GM23338 (cell line): ENCODE measurements at places on chromosomes 6 and 20.

GRCh38 chr20:62726276-62726675, 17.6 kb downstream of the NTSR1 start:
- DNase-seq: no peak

GRCh38 chr20:52446421-52447224, 255.0 kb upstream of the ZFP64 start:
- DNase-seq: no peak

GRCh38 chr6:104505838-104506237, 353.9 kb downstream of the HACE1 start:
- no peak for DNase-seq

GRCh38 chr6:79031821-79032590, 46.0 kb downstream of the PHIP start:
- DNase-seq: no peak

DNA sequence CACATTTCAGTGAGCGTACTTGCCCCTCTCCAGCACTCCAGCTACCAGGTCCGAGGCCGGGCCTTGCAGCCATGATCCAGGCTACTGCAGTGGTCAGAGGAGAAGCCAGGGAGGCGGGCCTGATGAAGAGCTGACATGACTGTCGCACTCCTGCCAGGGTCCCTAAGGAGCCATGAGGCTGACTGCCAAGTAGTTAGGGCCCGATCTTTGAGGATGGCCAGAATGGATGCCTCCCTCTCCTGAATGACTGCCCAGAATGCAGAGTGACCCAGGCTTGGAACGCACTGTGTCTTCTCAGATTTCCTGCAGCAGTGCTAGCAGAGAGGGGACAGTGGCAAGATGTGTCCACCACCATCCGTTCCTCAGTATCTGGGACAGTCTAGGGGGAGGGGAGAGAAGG, 24.7 kb upstream of the LRFN2 start:
- no peak for DNase-seq

DNA sequence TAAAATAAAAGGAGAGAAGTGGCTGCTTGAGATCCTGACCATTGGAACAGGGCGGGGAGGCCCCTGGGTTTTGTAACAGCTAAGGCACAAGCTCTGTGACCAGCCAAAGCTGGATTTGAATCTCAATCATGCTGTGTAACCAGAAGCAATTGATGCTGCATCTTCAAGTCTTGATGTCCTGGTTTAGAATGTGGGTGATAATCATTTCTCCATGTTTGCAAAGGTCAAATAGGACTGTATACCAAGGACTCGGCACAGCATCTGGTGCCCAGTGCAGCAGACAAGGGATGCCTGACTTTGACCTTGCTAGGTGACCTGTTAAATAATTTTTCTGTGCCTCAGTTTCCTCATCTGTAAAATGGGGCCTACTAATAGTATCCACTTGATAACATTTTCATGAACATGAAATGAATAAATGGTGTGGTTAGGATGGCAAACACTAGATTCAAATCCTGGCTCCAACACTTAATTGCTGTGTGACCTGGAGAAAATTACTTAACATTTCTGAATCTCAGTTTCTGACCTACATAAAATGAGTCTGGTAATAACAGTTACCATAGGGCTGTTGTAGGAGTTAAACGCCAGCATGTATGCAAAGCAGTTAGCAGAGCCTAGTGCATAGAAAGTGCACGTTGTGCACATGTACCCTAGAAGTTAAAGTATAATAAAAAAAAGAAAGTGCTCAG, 46.3 kb upstream of the BCAS1 start:
- no peak for DNase-seq

- peak; percentile 71 for DNase-seq
These were observed 40.0 kb upstream of the TAF8 start for GRCh38 chr6:42010185-42010891.

DNA sequence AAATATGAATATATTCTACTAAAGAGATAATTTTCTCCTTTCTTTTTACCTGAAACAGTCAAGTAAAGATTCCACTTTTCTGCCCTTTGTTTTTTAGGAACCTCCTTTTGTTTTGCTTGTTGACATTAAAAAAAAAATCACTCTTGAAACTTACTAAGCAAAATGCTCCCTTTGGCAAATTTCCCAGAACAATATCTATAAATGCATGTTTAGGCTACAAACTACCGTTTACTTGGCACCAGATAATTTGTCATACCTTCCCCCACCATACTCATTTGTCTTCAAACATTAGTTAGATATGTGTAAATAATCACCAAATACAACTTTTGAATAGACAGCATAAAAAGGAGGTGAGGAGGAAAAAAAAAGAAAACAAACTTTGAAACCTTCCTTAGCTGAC, 604.7 kb downstream of the RFPL4B start:
- no peak for DNase-seq

DNA sequence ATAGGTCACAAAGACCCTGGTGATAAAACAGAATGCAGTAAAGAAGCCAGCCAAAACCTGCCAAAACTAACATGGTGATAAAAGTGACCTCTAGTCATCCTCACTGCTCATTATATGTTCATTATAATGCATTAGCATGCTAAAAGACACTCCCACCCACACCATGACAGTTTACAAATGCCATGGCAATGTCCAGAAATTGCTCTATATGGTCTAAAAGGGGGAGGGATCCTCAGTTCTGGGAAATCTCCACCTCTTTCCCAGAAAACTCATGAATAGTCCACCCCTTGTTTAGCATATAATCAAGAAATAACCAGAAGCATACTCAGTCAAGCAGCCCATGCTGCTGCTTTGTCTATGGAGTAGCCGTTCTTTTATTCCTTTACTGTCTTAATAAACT, 40.4 kb upstream of the MC3R start:
- DNase-seq: no peak

GRCh38 chr6:45105170-45105820, 222.8 kb upstream of the RUNX2 start:
- no peak for DNase-seq

- DNase-seq: no peak
These were observed 192.3 kb downstream of the C6orf118 start for GRCh38 chr6:165117121-165117520.

- no peak for DNase-seq
These were observed 248.7 kb downstream of the ADGRG6 start for GRCh38 chr6:142550310-142551063.

DNA sequence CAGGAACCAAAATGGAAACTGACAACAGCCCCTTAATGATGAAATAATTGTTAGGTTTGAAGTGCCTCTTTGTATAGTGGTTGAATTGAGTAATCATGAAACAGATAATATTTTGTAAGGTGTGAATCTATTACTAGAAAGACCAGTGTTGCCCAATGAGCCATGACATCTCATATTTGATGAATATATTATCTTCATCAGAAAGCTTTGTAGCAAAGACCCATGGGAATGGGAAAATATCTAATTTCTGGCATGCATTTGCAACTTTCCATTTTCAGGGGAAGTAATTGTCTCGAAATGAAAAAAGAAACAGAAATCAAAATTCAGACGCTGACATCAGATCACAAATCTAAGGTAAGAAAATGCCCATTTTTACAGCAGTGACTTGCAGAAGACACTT, 57.3 kb upstream of the LAMP5 start:
- DNase-seq: no peak

- DNase-seq: peak; percentile 42
These were observed 404 bp downstream of the CEP162 start for GRCh38 chr6:84227044-84227433.

DNA sequence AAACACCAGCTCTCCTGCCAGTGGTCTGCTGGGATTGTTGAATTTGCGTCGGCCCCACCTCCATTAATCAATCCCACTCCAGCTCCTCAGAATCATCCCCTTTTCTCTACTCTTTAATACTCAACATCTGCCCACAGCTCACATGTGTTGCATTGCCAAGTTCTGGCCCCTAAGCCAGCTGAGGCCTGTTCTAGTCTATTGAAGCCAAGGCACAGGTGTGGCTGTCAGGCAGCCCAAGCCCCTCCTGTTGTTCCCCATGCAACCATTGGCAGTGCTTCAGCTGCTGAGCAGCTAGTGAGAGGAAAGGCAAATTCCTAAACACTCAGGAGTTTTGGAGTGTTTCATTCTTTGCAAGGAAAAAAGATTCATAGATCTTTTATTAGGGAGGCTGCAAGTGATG, 128.0 kb upstream of the NT5E start:
- peak; percentile 26 for DNase-seq

DNA sequence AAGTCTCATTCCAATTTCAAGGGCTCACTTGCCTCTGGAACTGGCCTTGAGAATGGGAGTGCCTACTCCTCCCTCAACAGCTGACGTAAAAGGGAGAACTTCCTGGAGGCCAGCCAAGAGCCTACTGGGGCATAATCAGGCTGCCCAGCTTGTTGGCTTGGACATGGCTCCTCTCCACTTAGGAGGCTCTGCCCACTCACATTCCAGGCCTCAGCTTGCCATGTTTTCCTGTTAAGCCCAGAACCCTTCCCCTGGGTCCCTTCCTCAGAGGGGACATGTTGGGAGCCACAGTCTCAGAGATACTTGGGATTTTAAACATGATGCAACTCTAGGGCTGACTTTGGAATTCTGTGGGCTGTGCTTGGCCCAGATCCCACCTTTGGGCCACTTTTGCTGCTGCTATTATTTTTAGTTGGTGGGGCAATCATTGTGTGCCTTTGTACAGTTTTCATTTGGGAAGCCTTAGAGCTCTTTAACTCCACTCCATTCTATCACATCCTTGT, 31.5 kb upstream of the ADTRP start:
- no peak for DNase-seq

- no peak for DNase-seq
These were observed 580.1 kb downstream of the TFAP2B start for GRCh38 chr6:51398793-51399192.

DNA sequence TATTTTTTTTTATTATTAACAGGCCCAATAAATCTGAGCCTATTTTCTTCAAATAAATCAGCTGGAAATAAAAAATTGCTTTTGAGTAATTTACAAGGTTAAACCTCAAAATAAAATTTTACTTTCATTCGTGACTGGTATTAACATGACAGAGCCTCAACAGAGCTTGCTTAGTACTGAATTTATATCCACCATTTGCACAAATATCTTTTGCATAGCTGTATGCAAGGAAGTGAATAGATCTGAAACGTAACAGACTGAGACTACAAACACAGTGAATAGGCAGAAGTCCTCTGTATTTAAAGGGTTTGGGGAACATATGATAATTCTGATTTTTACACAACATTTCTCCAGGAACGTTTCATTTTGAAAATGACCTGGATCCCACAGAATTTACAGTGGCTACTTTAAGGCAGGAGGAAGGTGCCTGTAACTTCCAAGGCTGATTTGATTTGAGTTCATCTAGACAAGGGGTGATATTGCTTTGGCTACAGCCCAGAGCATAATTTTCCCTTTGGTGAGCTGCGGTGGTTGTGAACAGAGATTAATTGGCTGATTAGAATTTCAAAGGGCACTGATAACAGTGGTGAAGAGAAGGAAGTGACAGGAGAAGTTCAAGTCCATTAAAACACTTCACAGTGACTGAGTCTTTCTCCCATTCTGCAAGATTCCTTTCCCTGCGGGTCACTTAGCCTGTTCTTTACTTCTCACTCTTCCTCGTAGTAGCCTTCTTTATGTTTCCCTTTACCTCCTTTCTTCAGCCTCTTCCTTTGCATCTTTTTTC, 121.2 kb upstream of the SASH1 start:
- DNase-seq: peak; percentile 27

GRCh38 chr6:123569575-123569974, 67.2 kb downstream of the TRDN start:
- DNase-seq: no peak

DNA sequence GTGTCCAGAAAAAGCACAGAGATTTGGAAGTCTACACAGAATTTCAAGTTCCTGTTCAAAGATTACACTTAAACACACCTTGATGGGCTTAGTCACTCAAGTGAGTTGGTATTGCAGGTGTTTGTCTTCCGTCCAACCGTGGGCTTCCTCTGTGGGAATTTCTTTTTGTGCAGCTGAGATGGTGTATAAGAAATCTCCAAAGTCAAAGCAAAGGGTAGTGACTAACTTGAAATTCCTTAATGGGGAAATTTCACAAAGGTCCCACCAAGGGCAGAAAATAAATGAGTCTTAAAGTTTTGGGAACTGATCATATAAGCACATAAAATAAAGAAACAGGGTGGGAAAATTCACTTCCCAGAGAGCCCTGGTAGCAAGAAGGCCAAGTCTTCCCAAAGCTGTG, 102.0 kb upstream of the TNFAIP3 start:
- no peak for DNase-seq

DNA sequence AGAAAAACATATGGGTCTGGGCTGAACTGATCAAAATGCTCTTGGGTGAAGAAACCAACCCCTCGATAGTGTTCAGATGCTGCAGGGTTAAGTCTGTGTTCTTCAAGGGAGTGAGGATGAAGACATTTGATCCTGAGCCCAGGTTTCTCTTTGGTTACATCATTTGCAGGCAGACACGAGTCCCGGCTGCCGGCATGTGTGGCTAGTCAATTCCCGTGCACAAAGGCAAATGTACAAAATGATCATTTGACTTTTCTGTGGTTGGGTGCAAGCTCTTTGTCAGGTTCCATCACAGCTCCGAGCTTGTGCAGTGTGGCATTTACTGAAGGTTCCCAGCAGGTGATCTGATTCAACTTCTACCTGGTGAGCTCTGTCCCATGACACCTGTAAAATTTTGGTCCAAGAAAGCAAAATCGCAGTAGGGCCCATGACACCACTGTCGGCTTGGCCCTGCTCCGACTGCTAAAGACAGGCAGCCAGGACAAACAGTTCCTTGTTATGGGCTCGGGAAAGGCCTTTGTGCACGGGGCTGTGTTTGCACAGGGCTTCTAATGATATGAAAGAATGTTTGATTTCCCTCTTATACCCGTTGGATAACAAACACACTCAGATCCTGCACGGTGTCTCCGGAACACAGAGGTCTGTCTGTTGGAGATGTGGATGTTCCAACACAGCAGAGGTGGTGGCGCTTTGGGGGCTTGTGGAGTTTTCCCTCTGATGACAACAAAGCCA, 46.9 kb downstream of the GJA10 start:
- no peak for DNase-seq

GRCh38 chr6:36115412-36115811, 14.9 kb upstream of the MAPK13 start:
- no peak for DNase-seq

DNA sequence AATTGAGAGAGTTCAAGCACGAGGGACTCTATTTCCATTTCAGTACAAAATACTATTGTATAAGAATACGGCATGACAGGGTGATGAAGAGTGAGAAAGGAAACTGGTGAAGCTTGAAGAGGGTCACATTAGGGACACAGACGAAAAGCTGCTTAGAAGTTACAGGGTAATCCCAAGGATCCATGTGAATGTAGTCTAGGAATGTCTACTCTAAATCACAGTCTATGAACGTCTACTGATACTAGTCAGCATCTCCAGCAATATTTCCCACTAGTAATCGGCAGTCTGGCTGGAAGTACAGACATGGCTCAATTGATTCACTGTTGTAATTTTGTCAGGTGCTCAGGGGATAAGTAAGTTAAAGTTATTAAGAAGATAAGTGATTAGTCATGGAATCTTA, 156.4 kb downstream of the ASCC3 start:
- DNase-seq: no peak

- DNase-seq: no peak
These were observed 210.8 kb downstream of the TBC1D7 start for GRCh38 chr6:13117570-13117969.

GRCh38 chr6:35453236-35453635, 1.1 kb downstream of the FANCE start:
- no peak for DNase-seq
